ENCODE measurements at places on chromosomes 5 and 9. TPM values are rescaled to one million over a fixed set of nuclear protein-coding genes. Genes with fewer than 3 reads are reported as not detected.

The GALNT12 gene
- 76.2 TPM for total RNA-seq

The IFNA2 gene
- not detected for total RNA-seq

The LCN9 gene
- total RNA-seq = not detected

The TMEM267 gene
- 15.4 TPM for total RNA-seq

The ANKRD18B gene
- 0.28 TPM for total RNA-seq

The SPAAR gene
- total RNA-seq = 0.18 TPM

The DIRAS2 gene
- total RNA-seq = 6.7 TPM

The TEK gene
- 19.2 TPM for total RNA-seq

The DNAH5 gene
- 2.3 TPM for total RNA-seq

The FOXD1 gene
- total RNA-seq = 0.28 TPM

The ADGRV1 gene
- 0.18 TPM for total RNA-seq

The C9orf50 gene
- 0.18 TPM for total RNA-seq

The SPINK7 gene
- total RNA-seq = not detected

The MOB3B gene
- total RNA-seq = 0.14 TPM

The CDH6 gene
- total RNA-seq = 40.0 TPM

Measured in smooth muscle cell of bladder (primary cell).